NCI-H2029 treated with DMSO at 0.1 percent for 48 hours (cell line): ENCODE measurements at places on chromosomes 2 and 18.
A peak's percentile ranks its signal among the peaks of the same experiment; 100 is the strongest.

DNA sequence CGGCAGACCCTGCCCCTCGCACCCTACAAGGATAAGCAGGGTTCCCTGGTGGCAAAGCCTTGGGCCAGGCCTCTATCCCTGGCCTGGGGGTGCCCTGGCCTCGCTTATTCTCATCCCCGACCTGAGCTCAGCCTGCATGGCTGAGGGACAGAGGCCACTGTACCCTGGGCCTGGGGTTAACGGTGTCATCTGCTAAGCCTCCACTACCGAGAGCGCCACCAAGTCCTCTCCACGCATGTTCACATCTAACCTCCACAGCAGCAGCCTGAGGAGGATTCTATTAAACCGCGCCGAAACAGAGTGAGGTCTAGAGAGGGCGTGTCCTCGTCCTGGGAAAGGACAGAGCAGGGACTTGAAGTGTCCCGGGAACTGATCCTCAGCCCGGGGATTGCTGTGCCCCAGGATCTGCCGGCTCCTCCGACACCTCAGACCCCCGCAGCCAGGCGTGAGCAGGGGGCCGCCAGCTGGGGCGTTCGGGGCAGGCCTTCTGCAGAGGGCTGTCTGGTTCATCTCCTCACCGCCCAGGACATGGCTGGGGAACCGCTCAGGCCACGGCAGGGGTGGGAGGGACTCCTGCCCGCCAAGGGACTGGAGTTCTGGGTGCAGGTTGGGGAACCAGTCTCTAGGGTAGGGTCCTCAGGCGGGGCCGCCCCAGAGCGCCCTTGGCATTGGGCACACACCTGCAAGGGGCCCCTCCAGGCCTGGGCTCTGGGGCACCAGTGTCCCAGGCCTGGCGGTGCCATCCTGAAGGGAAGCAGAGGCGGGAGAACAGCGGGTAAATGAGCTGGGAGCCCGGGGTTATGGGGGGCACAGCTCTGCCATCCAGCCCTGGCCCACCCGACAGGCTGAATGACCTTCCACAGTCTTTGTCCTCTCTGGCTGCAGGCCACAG, 68.0 kb upstream of the SMAD7 start:
- no peak for DNase-seq

- no peak for DNase-seq
Measured at GRCh38 chr2:175203621-175204496, 22.3 kb upstream of the ATP5MC3 start.

DNA sequence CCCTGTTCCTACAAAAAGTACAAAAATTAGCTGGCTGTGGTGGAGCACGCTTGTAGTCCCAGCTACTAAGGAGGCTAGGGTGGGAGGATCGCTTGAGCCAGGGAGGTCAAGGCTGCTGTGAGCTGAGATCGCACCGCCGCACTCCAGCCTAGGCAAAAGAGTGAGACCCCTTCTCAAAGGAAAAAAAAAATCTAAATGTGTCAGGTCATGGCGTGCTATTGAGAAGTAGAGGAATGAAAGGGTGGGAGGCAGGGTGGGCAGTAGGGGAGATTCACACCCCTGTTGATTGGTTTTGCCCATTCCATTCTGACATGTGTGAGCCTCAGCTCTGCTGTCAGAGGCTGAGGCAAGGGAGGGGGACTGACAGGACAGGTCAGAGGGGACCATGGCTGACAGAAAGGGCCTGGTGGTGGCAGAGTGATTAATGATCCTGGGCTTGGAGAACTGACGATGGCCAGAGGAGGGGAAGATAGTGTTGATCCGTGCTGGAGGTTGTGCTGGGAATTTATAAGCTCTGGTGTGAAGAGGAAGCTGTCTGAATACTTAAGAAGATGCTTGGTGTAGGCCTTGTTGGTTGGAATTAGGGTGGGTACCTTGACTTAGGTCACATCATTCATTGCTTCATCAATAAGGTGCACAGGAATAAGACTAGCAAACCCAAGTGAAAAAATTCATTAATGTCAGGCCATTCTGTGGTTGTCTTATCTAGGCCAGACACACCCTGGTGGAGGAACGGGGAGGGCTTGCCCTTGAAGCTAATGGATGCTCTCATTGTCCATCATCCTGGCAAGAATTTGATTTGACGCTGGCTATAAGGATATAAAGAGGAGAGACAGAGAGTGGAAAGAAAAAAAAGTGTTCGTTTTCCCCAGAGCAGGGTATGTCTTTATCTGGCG, 19.1 kb upstream of the SMARCAL1 start:
- no peak for DNase-seq

GRCh38 chr2:220071696-220072095, 444.3 kb downstream of the SLC4A3 start:
- no peak for DNase-seq

DNA sequence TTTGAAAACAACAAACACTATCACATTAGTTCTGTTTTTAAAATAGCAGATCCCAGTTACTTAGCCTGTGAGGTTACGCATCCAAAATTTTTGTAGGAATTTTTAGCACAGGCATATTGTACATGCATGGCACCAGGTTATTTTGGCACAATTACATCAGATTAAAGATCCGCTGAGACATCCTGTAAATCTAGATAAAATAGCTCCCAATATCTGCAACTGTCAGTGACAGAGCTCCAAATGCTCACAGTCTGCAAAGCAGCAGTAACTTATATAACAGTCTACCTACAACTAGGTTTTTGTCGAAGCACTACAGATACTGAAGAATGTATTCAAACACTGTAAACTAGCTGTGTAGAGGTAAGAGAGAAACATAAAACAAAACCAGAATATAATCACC, 200.7 kb upstream of the KCNH7 start:
- no peak for DNase-seq

DNA sequence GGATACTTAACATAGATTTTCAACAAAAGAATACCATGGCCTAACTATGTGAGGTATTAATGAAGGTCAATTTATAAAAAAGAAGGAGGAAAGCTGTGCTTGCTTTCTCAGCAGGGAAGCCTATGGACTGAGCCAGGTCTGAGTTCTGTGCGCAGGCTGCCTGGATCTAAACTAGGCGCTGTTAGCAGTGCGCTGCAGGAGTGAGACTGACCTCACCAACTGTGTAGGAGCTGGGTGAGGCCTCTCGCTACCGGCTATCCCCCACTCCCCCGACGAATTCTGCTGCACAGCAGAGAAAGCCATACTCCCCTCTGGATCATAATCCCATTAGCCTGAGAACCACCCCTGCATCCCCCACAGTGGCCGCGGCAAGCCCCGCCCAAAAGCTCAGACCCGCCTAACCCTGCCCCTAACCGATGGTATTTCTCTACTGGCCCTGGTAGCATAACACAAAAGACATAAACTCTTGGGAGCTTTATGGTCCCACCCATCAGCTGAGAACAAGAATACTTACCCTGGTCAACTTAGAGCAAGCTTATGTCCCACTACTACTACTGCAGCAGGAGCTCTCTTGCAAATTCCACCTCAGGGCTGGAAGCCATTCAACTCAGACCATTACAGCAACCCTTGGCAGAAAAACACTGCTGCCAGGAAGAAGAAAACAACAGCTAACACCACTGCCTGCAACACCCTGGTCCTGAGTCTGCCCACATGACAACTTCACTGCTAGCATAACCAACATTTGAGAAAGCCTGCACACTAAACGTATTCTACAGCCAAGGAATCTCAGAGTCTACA, 28.0 kb downstream of the SULT1C2 start:
- DNase-seq = no peak

DNA sequence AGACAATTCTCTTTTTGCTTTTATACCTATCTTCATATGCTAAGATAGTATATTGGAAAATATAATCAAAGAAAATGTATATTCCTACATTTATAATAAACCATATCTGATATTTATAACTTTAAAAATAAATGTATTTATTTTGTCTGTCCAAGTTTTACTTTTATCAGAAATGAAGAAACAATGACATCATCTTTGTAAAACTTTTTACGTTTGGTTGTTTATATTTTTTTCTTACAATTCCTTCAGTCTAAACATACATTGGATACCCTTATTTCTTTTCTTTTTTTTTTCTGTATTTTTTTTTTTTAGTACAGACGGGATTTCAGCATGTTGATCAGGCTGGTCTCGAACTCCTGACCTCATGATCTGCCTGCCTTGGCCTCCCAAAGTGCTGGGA, 1577.0 kb upstream of the SLC39A10 start:
- no peak for DNase-seq

DNA sequence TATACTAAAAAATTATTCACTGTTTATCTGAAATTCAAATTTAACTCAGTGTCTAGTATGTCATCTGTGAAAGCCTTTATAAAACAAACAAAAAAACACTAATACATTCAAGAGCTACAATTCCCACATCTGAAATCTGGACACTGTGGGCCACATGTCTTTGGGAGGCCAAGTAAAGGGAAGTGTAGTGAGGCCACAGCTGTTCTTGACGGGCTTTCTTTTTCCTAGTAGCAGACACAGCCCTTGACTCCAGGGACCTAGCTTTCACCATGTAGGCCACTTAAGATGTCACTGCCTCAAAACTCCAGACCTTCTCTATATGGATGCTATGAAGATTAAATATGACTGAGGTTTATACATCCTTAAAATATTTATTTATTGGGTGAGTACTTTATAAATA, 91.1 kb downstream of the RBMS1 start:
- no peak for DNase-seq

DNA sequence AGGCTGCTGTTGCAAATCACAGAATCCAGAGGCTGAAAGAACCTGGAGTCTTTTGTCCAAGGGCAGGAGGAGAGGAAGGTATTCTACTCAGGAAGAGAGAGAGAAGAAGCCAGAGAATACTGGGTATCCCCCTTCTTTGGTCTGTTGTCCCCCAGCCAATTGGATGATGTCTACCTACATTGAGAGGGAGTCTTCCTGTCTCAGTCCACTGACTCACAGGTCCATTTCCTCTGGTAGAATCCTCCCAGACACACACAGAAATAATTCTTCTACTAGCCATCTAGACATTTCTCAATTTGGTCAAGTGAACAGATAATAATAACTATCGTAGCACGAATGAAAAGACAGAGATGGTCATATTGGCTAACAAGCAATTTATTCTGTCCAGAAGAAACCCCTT, 416.4 kb upstream of the UBE2E3 start:
- DNase-seq = no peak

DNA sequence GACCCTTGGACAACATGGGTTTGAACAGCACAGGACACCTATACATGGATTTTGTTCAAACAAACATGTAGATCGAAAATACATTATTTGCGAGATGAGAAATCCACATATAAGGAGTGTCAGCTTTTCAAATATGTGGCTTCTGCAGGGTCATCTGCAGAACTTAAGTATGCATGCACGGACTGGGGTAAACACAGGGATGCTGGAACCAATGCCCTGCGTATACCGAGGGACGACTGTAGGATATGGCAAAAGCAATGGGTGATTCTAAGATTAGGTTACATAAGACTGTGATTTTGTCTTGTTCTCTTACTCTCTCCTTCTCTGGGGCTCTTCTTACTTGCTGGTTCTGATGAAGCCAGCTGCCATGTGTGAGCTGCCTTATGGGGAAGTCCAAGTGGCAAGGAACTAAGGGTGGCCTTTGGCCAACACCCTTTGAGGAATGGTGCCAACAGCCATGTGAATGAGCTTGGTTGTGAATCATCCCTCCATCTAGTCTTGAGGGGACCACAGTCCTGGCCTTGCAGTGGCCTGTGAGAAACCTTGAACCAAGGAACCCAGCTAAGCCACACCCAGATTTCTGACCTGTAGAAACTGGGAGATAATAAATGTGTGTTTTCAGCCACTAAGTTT, 66.5 kb downstream of the EVA1A start:
- no peak for DNase-seq

- DNase-seq = peak; percentile 53
Measured at GRCh38 chr2:182650704-182651103, 65.4 kb upstream of the DNAJC10 start.

DNA sequence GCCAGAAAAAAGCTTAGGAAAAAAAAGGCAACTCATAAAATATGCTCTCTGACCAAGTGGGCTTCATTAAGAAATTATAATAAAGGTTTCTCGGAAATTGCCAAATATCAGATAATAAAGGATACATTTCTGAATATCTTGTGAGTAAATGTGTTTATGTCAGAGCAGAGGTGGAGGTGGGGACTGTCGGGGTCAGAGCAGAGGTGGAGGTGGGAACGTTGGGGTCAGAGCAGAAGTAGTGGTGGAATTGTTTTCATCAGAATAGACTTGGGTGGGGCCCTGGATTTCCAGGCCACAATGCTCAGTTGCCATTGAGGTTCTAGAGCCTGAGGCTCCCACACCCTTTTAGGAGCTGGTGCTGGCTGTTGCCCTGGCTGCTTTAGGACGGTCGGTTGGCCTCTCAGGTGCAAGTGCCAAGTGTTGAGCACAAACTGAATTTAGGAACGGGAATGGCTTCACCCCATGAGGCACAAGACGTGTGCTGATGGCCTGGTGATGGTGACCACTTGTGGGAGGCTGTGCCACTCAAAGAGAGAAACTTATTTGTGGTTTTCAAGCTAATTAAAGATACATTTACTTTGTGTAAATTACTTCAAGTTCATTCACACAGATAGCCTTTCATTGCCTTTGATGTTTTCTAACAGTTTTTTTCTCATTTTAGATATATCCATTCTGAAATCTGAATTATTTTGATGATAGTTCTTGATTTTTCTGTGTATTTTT, 131.5 kb downstream of the ATP9B start:
- no peak for DNase-seq

GRCh38 chr2:121293450-121294325, 8.7 kb upstream of the TFCP2L1 start:
- peak; percentile 62 for DNase-seq

DNA sequence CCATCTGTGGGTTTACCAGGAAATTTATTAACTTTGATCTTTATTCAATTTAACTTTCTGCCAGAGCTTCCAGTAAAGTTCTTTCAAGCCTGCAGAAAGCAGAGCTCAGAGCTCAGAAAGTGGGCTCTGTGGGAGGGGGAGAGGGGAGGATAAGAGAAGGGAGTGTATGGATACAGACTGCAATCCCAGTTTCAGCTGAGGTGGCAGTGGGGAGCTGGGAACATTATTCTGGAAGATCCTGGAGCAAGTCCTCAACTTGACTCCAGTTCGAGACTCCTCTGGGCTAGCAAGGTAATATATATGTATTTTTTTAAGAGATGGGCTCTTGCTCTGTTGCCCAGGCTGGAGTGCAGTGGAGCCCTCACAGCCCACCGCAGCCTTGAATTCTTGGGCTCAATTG, 108.9 kb upstream of the NABP1 start:
- no peak for DNase-seq

DNA sequence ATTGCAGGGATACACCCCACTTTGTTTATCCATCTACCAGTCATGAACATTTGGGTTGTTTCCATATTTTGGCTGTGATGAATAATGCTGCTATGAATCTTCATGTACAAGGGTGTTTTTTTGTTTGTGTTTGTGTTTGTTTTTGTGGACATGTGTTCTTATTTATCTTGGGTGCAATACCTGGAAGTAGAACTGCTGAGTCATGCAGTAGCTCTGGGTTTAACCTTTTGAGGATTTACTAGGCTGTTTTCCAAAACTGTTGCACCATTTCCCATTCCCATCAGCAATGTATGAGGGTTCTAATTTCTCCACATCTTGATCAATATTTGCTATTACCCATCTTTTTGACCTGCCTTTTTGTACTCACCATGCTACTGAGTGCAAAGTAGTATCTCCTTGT, 140.0 kb upstream of the CYP1B1 start:
- no peak for DNase-seq

GRCh38 chr2:147385600-147385999, 459.2 kb upstream of the ACVR2A start:
- DNase-seq = no peak

- DNase-seq = no peak
Measured at GRCh38 chr18:8609659-8610458, 622 bp downstream of the RAB12 start.
